K562 (cell line): ENCODE measurements at places on chromosomes 2 and 18.

GRCh38 chr2:101823347-101823791 is 125.9 kb downstream of the MAP4K4 start:
- peak; percentile 56 for DNase-seq

- no peak for DNase-seq
Observed at GRCh38 chr18:9173770-9174233, 37.2 kb downstream of the ANKRD12 start.

DNA sequence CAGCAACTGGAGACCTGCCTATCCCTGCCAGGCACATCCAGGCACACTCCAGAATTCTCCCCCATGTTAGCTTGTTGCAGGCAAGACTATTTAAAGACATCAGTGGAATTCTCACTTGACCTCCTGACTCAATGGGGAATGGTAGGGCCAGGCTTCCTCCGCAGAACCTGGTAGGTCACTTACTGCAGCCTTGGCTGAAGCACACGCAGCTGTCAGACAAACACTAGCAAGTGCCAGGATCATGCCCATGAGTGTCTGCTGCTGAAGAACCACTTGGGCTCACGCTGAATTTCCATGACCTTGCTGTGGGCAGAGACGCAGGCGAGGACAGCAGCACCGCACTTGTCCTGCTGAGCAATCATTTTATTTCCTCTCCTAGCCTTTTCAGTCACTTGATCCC is 3.2 kb downstream of the LRRC30 start:
- no peak for DNase-seq

DNA sequence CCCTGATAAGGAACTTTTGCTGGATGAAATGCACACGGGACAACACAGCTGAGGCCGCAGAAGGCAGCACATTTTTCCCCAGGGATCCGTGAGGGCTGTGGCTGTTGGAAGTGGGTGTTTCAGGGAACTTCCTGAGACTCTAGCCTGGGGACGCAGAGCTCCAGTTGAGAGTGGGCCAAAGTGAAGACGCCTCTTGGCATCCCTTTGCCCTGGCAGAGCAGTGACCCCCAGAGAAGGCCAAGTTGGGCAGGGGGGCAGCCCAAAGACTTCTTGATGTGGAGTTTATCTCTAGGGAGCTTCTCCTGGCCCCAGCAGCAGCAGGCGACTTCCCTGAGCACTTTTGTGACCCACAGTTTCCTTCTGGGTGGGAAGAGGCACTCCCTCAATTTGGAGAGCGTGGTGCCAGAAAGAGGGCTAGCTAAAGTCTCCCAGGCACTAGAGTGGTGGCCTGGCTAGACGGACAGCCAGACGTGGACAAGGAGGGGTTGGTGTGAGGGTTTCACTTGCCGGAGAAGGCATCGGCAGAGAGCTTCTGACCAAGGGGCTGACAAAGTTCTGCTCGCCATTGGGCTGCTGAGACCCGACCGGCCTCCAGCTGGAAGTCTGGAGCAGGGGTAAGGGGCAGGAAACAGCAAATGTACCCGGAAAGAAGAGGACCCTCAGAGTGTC is 108.8 kb downstream of the ACKR3 start:
- DNase-seq, result no peak

DNA sequence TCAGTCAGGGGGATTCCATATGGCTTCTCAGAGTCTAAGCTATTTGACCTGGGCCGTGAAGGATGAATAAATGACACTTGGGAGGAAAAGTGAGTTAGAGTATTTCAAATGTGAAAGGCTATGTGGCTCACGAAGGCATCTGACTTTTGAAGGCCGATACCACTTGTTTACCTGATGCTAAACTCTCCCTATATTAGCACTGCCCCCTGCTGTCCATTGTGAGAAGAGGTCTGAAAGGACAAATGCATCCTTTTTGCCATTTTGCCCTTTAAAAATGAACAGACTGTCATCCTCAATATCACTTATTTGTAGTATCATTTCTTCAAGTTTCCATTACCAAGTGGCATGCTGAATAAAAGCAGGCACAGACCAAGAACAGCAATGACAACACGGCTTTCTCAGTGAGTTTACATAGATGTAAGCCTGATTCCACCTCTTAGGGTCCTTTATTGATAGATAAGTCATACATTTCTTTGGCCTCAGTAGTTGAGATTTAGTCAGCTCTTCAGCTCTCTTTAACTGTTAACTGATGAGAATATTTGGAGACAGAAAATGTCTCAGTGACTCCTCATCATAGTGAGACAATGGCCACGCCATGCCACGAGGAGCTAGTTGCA is 40.1 kb downstream of the DOCK10 start:
- DNase-seq, result peak; percentile 5

- peak; percentile 54 for DNase-seq
Observed at GRCh38 chr2:11940121-11940743, 193.8 kb downstream of the LPIN1 start.

GRCh38 chr2:170847716-170848115 is 31.0 kb downstream of the GAD1 start:
- DNase-seq, result no peak

DNA sequence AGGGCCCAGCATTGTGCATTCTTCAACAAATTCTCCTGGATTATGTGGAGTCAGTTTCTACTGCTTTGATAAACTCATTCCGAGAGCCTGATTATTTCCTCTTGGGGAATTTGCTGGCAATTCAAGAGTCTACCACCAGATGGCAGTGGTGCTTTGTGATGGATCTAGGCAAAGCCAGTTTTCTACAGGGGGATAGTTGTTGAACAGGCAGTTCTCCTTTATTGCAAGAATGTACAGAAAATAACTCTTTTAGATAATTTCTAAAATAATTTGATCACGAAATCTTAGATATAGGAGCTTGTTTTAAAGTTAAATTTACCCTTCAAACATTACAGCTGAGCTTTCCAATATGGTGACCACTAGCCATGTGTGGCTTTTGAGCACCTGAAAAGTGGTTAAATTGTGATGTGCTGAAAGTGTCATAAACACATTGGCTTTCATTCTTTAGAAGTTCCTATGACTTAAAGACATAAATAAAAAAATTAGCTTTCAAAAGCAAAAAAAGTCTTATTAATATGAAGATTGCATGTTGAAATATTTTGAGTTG is 66.7 kb upstream of the HAAO start:
- peak; percentile 85 for DNase-seq

- DNase-seq, result no peak
Observed at GRCh38 chr18:36025025-36025424, 42.3 kb downstream of the RPRD1A start.

DNA sequence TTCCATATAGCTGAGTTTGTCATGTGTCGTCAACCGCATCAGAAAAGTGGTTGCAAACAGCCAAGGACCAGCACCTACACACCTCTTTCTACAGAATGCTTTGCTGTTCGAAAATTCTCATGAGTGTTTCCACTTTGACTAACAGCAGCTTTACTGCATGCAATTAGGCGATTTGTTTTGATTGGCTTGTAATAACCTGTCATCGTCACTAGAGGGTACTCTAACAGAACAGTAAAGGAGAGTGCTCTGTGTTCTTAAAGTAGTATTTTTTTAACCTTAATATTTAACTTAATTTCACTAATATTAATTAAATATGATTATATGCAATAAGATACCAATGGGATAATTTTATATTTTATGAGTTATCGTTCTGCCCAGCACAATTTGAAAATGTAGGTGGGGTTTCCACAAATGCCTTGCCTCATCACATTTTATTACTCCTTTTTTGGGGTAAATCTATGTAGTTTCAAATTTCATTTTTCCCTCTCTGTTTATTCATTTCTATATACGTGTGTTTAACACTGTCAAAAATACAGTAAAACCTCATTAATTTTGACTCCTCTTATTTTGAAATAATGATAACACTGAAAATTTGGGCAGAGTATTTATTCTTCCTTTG is 502.2 kb downstream of the NRXN1 start:
- DNase-seq, result peak; percentile 29

GRCh38 chr2:69499242-69499641 is 62.0 kb upstream of the NFU1 start:
- DNase-seq, result no peak

DNA sequence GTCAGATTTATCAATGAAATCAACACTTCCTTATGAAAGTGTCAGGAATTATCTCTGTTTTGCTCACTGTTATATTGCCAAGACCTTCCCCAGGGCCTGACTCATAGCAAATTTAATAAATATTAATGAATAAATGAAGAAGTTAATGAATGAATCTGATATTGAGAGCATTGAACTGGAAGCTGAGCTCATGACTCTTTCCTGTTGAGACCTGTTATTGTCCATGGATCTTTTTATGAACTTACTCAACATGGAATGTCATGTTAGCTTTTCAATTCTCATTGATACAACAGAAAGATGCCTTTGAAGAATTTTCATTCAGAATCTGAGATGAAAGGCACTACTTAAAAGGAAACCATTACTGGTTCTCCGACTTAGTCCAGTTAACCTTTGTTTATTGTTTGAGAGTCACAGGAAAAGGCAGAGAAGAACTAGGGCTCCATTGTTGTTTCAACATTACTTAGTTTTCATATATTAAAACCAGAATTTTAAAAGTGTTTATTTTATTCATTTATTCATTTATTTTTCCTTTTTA is 90.4 kb upstream of the UNC80 start:
- no peak for DNase-seq

DNA sequence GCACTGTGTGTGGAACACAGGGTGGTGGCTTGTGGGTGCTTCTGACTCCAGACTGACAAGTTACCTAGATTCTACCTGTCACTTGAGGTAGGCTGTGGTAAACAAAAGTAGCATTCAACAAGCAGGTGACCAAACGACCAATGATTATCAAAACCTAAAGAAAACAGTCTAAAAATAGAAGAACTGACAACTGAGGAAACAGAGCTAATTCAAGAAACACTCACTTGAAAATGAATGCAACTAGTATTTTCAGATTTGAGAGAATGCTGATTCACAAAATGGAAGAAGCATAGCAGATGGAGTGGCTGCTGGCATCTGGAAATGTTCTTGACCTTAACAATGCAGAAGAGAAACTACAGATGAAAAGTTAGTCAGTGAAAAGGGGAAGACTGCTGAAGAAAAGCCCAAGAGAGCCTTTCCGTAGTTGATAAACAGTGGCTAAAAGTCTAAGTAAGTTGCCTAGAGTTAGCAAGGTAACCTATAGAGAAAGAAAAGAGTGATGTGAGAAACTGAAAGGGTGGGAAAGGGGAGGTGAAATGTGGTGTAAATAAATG is 170.4 kb downstream of the NCK2 start:
- no peak for DNase-seq

DNA sequence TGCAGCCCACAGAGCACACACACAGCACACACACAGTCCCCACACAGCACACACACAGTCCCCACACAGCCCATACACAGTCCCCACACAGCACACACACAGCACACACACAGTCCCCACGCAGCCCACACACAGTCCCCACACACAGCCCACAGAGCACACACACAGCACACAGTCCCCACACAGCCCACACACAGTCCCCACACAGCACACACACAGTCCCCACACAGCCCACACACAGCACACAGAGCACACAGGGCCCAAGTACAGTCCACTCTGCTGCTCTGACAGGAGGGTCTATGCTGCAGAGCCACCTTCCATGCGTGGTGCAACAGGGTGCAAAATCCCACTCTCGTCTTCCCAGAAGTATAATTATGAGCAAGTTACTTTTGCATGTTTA is 240.5 kb upstream of the SALL3 start:
- DNase-seq, result no peak

DNA sequence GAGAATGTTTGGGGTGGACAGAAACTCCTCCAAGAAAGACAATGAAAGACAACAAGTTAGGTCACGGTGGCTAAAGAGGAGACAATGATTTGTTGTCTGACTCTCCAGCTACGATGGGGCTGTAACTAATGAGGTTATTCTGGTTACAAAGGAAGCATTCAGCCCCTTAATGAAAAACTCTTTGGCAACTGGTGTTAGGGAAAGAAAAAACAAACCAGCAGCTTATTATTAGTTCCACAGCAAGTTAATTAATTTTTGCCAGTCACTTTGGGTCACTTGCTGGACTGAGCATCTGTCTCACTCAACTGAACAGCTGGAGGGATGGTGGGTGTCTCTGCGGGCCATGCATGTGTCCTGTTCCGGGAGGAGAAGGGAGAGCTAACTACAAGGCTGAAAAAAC is 263.7 kb downstream of the ALK start:
- DNase-seq, result no peak
